Ascending aorta (tissue), 2 donors: ENCODE measurements at places on chromosomes 3 and 15.

GRCh38 chr15:75203908-75204263 lies 2.2 kb downstream of the C15orf39 start:
- DNase-seq: no peak

DNA sequence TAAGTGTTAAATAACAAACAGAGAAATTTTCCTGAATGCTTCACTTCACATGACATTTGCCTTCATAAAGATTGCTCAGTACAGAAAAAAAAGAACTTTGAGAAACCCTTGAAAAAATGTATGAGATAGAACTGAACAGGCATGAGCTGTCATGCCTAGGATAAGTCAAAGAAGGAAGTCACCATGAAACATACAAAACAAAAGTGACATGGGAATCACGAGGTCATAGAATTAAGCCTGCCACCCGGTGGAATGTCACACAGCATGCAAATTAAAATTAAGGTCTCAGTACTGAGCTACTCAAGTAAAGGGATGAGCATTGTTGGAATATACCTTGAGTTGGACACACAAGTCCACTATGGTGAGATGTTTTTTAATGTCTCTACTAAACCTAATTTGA lies 652.5 kb upstream of the NECTIN3 start:
- no peak for DNase-seq

- DNase-seq: no peak
These were observed 92.1 kb upstream of the CHD2 start for GRCh38 chr15:92807971-92808571.

DNA sequence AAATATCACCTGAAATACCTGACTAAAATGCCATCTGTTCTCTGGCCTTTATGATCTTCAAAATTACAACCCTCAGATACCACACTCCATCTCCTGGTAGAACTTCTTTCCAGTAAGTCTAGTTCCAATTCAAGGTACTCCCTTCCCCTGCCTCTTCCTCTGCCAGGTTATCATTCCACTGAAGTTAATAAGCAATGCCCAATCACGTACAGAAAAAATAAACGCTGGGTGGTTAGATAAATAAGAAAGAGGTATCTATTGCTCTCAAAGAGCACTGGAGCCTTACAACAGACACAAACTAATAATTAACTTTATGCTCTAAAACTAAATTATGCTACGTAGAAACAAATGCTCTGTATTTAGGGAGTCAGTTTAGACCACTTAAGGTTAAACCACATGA lies 112.5 kb downstream of the MYO9A start:
- DNase-seq: no peak

GRCh38 chr15:56102441-56102840 lies 109.0 kb upstream of the NEDD4 start:
- no peak for DNase-seq

- no peak for DNase-seq
These were observed 547 bp downstream of the NUP210 start for GRCh38 chr3:13419505-13420044.

DNA sequence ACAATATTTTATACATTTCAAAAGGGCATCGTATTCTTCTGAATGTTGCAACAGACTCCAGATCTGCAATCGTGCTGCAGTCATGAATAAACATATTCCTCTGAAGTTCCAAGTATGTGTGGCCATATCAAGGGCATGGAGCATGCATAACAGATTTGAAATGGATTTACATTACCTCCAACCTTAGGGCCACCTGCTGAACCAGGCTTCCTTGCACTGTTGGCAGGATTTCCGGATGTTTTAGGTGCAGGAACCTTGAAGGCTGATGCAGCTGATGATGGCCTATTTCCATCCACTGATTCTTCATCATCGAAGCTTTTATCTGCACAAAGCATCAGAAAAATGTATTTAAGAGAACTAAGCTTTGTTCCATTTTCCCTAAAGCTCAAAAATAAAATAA lies 73.5 kb downstream of the CLASP2 start:
- DNase-seq: no peak

- DNase-seq: no peak
These were observed 51.0 kb downstream of the CACNA2D3 start for GRCh38 chr3:54173371-54173770.

DNA sequence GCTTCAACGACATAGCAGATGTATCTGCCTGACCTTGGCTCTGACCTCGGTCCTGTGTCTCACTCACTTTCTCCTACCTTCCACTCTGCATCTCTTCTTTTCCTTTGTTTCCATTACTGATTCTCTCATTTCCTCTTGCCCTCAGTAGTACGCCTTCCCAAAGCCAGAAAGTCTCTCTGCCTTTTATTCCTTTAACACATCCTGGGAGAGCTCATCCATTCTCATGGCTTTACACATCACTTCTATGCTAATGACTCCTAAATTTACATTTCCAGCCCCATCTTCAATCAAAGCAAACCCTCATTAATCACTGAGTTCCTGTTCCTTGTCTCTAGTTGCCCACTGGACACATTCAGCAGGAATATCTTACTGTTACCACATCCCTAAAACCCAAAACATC lies 938.6 kb downstream of the NTRK3 start:
- DNase-seq: no peak

DNA sequence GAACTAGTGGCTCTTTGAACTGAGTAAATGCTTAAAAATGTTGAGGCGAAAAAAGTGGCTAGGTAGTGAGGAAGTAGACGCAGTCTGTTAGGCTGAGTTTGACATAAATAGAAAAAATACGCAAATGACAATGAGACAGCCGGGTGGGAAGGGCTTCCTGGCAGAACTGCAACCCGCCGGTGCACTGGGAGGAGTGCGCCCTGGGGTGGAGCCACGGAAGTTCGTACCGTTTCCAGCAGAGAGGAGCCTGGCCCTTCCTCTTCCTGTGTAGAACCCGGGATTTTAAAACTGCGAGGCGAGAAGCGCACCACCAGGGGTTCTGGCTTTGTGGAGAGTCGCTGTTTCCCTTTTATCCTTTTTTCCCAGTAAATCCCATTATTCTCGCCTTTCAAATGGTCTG lies 602.6 kb downstream of the PYDC2 start:
- DNase-seq: no peak

GRCh38 chr3:133474251-133474801 lies 74.5 kb downstream of the BFSP2 start:
- no peak for DNase-seq

- no peak for DNase-seq
These were observed 44.8 kb downstream of the ZNF589 start for GRCh38 chr3:48285675-48286074.

DNA sequence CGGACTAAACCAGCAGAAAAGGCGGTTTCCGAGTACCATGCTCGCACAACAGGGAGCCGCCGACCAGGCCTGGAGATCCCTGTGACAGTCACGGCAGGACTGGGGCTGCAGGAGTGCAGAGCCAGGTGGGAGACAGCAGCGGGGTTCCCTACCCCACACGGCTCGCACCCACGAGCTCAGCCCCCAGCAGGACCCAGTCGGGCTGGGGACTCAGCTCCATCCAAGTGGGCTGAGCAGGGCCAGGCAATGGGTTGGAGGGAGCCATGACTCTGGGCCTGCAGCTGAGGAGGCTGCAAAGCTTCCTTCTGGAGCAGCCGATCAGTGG lies 15.8 kb downstream of the XXYLT1 start:
- no peak for DNase-seq

- DNase-seq: no peak
These were observed 32.6 kb downstream of the NMD3 start for GRCh38 chr3:161253711-161254110.

GRCh38 chr15:73244333-73244732 lies 124.4 kb downstream of the HCN4 start:
- no peak for DNase-seq

DNA sequence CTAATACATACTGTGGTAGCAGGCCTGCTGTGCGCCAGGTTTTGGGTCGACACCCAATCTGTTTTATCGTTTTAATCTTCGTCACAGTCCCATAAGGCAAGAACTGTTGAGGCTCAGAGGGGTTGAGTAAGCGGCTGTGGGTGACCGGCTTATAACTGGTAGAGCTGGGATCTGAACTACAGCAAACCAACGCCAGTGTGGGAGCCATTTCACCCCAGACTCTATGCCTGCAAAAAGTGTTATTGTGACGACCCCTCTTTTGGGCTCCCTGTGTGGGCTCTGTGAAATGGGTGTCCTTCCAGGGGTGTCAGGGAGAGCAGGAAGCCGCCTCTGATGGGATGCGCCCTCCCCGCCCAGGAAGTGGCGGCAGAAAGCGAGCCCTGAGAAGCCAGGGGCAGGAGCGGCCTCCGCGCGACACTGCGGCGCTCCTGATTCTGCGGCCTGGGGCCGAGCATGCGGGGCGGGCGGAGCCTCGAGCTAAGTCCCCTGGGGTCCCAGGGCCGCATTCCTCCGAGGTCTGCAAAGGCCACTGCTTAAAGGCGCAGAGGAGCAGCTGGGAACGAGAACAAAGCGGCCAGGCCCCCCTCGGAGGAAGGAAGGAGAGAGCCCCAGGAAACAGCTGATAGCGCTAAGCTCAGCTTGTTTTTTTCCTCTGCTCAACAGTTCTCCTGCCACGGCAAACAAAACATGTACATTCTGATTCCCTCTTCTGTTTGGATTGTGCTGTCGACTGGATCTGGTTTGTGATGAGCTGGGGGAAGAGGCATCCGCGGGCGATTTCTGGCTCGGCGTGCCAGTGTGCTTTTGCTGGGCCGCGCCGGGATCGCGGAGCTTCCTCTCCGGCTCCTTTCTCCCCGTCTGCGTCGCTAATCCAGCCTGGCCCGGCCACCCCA lies 33.9 kb downstream of the GRK7 start:
- DNase-seq: no peak

GRCh38 chr3:38004415-38005075 lies 14.0 kb downstream of the VILL start:
- DNase-seq: peak; percentile 86

DNA sequence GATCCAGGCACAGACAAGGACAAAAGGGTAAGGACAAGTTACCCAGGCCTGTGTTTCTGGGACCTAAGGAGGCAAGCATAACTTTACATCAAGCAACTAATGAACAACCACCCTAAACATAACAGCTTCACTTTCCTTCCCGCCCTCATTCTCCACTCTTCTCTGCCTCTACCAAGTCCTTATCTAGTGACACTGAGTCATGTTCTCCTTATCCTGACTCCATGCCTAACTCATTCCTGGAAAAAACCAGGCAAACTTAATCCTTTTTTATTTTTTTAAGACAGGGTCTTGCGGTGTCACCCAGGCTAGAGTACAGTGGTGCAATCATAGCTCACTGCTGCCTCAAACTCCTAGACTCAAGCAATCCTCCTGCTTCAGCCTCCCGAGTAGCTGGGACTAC lies 44.5 kb downstream of the TMEM44 start:
- no peak for DNase-seq

DNA sequence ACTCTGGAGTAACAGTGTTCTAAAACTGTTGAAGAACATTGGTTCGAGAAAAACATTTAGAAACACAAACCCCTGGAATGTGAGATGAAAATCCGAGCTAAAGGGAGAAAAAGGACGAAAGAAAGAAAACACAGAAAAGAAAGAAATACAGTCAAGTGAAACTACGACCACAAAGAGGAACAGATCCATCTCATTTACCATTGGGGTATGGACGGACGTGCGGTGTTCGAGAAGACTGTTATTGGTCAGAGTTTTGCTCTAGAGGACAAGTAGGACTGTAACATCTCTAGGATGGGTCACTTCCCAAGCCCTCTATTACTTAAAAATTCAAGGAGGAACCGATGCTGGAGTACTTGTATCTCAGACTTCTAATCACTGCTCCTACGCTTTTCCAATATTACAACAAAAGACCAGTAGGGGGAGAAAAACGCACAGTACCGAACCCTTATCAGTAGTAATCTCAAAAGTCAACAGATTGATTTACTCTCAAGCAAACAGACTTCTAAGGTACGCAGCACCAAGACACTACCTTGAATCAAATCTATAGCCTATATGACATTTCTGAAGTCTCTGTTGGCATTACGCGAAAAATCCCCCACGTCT lies 1.1 kb upstream of the PIK3CA start:
- no peak for DNase-seq

GRCh38 chr3:101849714-101850245 lies 466 bp downstream of the NFKBIZ start:
- no peak for DNase-seq

- DNase-seq: no peak
These were observed 71.1 kb upstream of the PDZRN3 start for GRCh38 chr3:73695841-73696240.

DNA sequence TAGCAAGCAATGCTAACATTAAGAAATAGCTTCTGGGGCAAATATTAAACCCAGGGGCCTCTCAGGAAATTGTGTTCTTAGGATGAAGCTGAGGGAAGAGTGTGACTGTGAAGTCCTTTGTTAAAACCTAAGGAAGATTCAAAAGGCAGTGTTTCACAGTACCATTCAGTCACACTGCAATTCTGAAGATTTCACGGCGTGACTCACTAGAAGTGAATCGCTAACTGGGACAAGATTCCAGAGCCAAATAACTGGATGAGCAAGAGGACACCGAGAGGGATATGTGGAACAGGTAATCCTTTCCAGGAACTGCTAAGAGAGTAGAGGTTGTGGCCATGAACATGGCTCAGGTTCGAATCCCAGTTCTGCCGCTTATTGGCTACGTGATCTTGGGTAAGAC lies 61.8 kb upstream of the SMAD3 start:
- DNase-seq: no peak

DNA sequence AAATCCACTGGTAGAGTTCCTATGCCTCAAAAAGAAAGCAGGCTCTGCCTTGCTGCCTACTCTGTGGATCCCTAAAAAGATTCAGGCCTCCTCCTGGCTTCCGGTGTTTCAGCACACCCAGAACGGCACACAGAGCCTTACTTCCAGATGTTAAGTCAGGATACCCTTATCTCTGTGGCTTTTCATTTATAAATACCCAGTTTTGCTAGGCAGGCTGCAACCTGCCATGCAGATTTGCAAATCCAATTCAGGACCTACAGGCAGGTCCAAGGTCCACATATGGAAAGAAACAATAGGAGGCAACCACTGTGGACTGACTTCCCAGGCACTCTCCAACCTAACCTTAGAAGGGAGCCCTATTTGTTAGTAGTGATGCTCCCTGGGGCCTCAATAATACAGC lies 30.7 kb downstream of the EFL1 start:
- DNase-seq: no peak

- DNase-seq: no peak
These were observed 890 bp downstream of the CHRD start for GRCh38 chr3:184380627-184381260.

DNA sequence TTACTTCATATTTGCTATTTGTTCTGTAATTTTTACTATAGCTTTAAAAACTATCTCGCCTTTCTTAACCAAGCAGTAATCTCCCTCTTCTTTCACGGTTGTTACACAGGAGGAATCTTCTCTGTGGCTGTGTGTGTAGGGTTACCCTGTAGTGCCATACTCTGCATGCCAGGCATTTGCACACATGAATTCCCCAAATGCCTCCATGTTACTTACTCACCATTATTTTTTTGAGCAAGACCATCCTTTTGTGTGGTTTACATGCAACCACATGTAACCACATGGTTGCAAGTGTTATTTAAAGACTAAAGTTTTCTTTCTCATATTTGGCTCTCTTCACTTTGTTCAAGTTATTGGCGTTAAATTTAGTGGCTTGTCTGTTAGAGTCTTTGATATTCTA lies 45.5 kb downstream of the HPS3 start:
- no peak for DNase-seq

- no peak for DNase-seq
These were observed 41.7 kb downstream of the SNX4 start for GRCh38 chr3:125478326-125478725.

GRCh38 chr3:72891053-72891855 lies 3.4 kb downstream of the GXYLT2 start:
- no peak for DNase-seq
